ENCODE measurements at places on chromosomes 5 and 9.

DNA sequence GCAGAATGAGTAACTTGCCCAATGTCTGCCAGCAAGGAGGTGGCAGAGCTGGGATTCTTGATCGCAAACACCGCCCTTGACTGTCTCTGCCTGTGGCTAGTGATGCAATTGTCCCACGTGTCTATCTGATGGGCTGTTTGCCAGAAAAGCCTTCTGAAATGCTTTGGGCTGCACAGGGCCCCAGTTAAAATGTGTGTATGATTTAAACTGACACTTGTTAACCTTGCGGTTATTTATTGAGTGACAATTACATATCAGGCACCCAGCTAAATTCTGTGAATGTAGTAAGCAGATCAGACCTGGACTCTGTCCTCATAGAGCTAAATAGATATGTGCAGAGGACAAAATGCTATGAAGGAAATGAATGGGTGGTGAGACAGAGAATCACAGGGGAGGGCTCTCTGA lies 11.6 kb upstream of the IL12B start:
- DNase-seq: no peak

GRCh38 chr9:90891308-90892040 lies 89.9 kb downstream of the SYK start:
- no peak for DNase-seq

GRCh38 chr9:94881023-94881422 lies 154.5 kb downstream of the AOPEP start:
- DNase-seq: no peak

GRCh38 chr9:122788831-122789230 lies at the start of gene OR5C1:
TSS of gene OR5C1 (plus strand) at chr9:122788933. CDS start at chr9:122788933, 0 bp downstream.
- DNase-seq: no peak

- DNase-seq: no peak
These were observed 61.6 kb downstream of the NNT start for GRCh38 chr5:43664501-43665040.

GRCh38 chr9:88418715-88419540 lies 30.7 kb downstream of the SPIN1 start:
- DNase-seq: no peak

DNA sequence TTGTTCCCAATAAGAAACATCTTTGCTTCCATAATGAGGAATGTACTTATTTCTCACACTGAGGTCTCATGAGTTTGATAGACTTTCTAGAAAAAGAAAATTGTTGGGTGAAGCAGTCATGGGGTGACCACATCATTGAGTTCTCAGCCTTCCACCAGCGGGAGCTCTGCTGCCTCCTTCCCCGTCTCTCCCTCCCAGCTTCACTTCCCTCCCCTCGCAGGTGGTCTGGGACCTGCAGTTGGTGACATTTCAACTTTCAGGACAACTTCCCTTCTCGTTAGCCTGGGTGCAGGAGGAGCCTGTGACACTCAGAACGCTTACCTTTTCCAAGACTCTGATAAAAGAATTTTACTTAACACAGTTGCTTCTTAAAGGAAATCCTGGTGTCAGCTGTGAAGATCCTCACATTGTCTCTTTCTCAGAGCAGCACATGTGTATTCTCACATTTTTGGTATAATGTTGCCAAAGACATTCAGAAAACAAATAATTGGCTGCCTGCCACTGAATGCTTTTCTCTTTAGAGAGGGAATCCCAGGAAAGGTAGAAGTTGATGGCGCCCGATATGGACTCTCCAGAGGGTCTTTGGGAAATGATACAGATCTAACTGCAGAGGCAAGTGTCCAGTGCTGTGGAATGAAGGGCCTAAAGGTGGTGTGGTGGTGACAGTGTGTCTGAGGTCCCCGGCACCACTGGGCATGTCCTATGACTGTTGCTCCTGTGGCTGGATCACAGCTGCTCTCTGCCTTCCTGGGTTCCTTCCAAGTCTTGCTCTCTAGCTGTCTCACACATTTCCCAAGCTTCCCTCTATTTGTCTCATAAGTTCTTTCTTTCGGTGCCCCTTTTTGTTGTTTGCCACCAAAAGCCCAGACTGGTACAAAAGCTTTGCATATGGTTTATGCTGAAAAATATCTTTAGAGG lies 238.1 kb downstream of the GAS1 start:
- no peak for DNase-seq

DNA sequence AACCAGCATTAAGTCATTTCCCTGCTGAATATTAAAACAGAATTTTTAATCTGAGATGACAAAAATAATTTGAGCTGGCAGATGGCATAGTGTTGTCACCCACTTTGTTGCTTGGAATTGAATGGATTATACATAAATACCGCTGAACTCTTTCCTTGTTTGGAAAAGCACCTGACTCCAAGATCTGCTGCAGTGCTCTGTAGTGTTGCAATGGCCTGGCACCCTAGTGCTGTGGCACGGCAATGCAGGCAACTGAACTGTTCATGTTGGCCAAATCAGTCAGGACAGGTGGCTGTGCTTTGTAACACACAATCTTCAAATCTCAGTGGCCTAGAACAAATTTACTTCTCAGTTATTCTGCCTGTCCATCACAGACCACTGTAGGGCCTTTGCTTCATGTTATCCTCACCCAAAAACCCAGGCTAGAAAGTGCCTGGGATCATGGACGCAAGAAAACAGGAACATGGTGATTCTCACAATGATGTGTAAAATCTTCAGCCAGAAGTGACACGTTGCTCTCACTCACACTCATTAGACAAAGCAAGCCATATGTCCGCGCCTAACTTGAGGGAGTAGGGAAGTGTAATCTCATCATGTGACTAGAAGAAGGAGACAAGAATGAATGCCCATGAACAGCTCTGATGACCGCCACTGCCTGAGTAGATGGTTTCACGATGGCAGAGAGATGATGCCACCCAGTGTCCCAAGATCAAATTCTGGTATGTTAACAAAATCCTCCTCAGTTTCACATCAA lies 191.9 kb upstream of the PUM3 start:
- DNase-seq: no peak

All from esophagus squamous epithelium (tissue), 5 donors.